CD4-positive, alpha-beta T cell (primary cell): ENCODE measurements at places on chromosomes 3 and 15.

DNA sequence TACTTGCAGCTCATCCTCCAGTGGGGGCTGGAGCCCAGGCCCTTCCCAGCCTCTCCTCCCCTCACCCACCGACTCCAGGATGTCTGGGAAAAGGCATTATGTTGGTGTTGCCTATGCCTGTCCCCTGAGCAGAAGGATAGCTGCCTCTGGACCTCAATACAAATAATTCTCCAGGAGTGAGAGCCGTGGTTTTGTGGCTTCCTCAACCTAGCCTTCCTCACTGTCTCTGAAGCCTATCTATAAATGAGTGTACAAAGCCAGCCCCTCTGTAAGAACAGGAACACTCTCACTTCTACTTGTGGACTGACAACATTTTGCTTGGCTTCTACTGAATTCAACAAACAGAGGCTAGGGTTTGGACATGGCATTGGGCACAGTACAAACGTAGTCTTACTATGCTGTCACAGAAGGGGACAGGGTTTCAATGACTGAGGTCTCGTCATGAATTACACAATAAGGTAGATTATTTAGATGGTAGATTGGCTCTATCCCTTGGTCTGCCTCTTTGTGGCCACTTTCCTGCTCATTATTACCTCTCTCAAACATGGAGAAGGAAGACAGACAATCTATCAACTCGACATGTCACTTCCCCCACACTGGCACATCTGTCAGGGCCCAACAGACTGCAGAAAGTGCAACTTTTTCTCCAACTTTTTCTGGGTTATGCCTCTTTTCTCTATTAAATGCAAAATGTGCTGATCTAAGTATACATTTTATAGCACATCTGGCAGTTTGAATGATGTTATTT is 82.8 kb upstream of the MEX3B start:
- DNase-seq: no peak

DNA sequence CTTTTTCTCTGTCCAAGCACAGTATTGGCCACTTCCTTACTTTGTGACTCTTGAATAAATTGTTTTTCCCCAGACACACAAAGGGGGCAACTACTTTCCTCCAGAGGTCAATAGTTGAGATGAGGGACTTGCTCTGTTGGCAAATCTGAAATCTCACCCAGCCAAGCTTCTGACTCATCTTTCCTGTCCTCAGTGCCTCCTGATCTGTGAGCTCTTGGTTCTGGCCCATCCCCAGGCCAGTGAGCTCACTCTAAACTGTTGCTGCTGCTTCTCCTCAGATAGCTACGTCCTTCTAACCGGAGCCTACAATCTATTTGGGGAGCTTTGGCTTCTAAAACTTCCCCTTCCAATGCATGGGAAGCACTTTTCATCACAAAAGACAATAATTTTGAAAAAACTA is 50.0 kb upstream of the NMD3 start:
- DNase-seq: no peak

DNA sequence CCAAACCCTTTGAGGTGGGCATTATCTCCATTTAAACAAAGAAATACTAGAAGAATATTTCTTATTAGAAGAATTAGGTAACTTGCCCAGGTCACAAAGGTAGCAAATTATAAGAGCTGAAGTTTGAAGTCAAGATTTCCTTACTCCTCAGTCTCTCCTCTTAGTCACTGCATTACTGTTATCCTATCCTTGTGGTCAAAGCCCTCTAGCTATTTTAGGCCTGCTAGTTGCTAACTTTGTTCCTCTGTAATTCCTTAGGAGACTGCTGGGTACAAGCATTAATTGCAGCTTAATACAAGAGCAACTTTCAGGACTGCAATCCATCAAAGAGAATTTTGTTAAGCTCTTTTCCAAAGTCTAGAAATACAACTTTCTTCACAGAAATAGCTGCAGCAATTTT is 528.2 kb downstream of the ZIC1 start:
- DNase-seq: no peak

DNA sequence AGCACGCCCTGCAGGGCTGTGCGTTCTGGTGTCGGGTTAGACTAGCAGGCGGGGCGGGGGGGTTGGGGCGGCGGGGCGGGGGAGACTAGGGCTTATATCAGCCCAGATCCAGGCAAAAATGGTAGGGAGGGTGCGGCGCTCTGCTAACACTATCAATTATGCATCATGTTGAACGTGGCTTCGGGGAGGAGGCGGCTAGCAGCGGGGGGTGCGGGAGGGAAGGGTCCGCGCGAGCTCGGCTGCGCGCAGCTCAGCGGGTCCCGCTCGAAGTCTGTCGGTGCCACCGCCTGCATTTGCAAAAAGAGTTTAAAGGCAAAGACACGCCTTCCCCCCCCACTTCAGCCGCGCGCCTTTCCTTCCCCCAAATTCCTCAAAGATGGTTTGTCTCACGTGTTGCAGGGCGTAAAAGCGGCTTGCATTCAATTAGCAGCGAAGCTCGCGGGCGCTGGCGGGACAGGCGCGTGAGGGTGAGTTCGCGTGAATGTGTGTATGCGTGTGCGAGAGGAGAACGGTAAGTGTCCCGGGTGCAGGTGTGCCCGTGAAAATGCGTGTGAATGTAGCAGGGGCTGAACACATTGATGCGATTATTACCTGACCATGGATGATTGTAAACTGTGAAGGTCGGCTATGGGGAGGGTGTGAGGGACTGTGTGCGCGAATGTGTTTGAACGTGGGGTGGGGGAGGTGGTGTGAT is at the start of gene ISLR2:
ISLR2 (plus strand) TSS at position 432 of the 694 bp plus-strand sequence. CDS start 2,169 bp downstream, outside the sequence.
- no peak for DNase-seq
